ENCODE measurements at places on chromosomes 16 and 17. TPM values are rescaled to one million over a fixed set of nuclear protein-coding genes. Genes with fewer than 3 reads are reported as not detected.
A peak's percentile ranks its signal among the peaks of the same experiment; 100 is the strongest.

The FBXO39 gene
- total RNA-seq: 0.71 TPM

The KRTAP9-6 gene
- not detected for total RNA-seq

The SEC14L5 gene
- total RNA-seq: not detected

The SCNN1G gene
- not detected for total RNA-seq

The HCRT gene
- not detected for total RNA-seq

The C16orf46 gene
- not detected for total RNA-seq

The MT1H gene
- not detected for total RNA-seq

DNA sequence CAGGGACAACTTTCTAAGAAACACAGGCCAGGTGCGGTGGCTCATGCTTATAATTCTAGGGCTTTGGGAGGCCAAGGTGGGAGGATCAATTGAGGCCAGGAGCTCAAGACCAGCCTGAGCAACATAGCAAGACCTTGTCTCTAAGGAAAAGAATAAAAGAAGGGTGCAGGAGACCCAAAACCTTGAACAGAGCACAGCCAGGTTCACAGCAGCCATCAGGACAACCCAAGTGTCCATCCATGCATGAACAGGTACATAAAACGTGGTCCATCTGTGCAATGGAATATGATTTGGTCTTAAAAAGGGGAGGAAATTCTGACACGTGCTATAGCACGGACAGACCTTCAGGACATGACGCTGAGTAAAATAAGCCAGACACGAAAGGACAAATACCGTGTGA lies 91.0 kb downstream of the PGS1 start:
- H3K27me3 ChIP-seq: no peaks in the 10 kb centered on the region
- DNase-seq: no peak
- no peak overlapping the region for H3K27ac ChIP-seq

GRCh38 chr16:68281368-68282063 lies 17.2 kb downstream of the SLC7A6 start:
- no peak overlapping the region for H3K4me3 ChIP-seq
- no peaks in the 10 kb centered on the region for H3K27me3 ChIP-seq
- peak; percentile 28 for DNase-seq
- peaks cover 93% of the 10 kb centered on the region for H3K4me1 ChIP-seq
- H3K27ac ChIP-seq: peak overlapping the region; percentile 60

DNA sequence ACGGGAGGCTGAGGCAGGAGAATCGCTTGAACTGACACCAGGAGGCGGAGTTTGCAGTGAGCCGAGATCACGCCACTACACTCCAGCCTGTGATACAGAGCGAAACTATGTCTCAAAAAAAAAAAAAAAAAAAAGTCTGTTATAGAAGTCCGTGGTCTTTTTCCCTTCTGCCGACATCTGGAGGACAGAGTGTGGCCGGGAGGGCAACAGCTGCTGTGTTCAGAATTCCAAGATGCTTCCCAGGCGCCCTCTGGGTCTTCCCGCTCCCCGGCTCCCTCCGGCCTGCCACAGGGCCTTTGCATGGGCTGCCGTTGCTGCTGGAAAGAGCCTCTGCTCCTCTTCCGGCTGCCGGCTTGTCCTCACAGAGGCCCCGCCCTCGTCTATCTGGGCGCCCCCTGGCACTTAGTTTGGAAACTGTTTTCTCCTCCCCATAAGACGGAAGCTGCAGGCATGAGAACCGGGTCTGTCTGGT lies 2.4 kb upstream of the CACNA1H start:
- no peak overlapping the region for H3K4me3 ChIP-seq
- peaks cover 18% of the 10 kb centered on the region for H3K4me1 ChIP-seq
- no peaks in the 10 kb centered on the region for H3K36me3 ChIP-seq
- no peak overlapping the region for H3K27ac ChIP-seq
- DNase-seq: no peak

DNA sequence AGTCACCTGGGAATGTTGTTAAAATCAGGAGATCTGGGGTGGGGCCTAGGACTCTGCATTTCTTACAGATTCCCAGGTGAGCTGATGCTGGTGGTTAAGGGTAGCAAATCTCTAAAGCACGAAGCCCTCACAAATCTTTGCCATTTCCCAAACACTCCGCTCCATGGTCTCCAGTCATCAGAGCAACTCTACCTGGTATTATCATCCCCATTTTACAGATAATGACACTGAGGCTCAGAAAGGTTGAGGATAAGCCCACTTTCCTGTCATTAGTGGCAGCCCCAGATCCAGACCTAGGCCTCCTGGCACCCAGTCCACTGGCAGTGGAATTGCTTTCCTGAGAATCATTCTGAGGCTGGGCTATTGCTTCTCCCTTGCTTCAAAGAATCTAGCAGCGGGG lies 8.7 kb downstream of the SLC46A1 start:
- no peak overlapping the region for H3K4me3 ChIP-seq
- peaks cover 49% of the 10 kb centered on the region for H3K36me3 ChIP-seq
- no peaks in the 10 kb centered on the region for H3K4me1 ChIP-seq
- H3K27me3 ChIP-seq: no peaks in the 10 kb centered on the region

DNA sequence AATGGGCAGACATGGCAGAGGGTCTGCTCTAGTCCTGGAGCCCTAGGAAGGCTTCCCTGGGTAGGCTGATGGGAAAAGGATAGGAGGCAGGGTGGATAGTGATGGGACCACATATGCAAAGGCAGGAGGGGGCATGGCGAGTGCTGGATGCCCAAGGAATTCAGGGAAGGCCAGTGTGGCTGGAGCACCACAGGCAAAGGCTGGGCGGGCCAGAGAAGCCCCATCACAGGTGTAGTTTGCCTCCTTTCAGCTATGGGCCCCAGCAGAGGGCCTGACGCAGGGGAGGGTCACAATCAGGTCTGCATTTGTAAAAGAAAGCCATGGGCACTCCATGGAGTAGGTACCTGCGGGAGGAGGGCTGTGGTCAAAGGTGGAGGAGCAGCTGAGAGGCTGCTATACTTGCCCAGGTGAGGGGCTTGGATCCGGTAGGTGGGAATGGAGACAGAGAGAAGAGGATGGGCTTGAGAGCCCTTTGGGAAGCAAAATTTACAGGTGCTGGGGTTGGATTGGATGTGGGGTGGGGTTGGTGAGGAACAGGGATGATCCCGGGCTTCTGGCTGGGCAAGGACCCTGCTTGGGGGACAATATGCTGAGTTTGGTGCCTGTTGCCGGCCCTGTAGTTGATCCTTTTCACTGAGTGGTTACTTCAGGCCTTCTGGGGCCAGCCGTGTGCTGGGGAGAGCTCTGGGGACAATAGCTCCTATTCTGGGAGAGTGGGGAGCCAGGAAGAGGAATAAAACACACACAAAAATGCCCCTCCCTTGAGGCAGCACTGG lies 6.5 kb upstream of the COL1A1 start:
- peaks cover 22% of the 10 kb centered on the region for H3K27me3 ChIP-seq
- DNase-seq: no peak
- no peak overlapping the region for H3K27ac ChIP-seq

DNA sequence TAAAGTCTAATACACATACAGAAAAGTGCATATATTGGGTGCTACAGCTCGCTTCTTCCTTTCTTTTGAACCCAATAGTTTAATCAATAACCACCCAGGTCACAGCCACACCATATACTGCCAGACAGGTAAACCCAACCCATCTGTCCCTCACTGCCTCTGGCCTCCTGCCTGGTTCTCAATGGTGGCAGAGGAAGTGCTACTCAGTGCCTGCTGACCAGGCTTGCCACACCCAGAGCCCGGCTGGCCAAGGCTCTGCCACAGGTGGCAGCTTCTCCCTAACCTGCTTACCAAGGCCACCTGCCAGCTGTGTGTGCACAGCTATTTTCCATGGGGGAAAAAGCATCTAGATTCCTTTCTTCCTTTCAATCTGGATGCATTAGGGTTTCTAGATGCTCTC lies 584 bp downstream of the PMP22 start:
- H3K27me3 ChIP-seq: peaks cover 48% of the 10 kb centered on the region
- H3K27ac ChIP-seq: no peak overlapping the region
- peaks cover 19% of the 10 kb centered on the region for H3K4me1 ChIP-seq
- no peaks in the 10 kb centered on the region for H3K36me3 ChIP-seq
- H3K4me3 ChIP-seq: no peak overlapping the region
- DNase-seq: no peak

DNA sequence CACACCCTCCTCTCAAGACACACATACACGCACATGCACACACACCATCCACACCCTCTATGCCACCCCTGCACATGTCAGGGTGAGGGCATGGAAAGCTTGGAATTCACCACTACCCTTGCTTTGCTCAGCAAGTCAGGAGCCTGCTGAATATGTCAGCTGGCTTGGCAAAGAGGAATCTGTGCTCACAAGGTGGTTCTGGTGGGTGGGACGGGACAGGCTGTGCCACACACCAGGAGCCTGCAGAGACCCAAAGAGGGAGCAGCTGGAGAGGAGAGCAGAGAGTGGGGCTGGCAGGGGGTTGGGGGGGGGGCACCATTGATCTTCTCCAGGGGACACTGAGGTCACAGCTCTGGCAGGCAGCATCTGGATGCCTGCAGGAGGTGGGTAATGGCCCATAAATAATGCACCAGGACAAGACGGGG lies 48.7 kb upstream of the NDRG4 start:
- no peak overlapping the region for H3K27ac ChIP-seq
- peaks cover 4% of the 10 kb centered on the region for H3K27me3 ChIP-seq
- no peaks in the 10 kb centered on the region for H3K36me3 ChIP-seq
- H3K4me3 ChIP-seq: no peak overlapping the region
- H3K4me1 ChIP-seq: no peaks in the 10 kb centered on the region

- peaks cover 53% of the 10 kb centered on the region for H3K4me1 ChIP-seq
- no peaks in the 10 kb centered on the region for H3K36me3 ChIP-seq
Observed at GRCh38 chr17:83199500-83200201, 120.2 kb downstream of the METRNL start.

- H3K27ac ChIP-seq: no peak overlapping the region
- H3K4me1 ChIP-seq: peaks cover 11% of the 10 kb centered on the region
- H3K36me3 ChIP-seq: peaks cover 99% of the 10 kb centered on the region
- H3K4me3 ChIP-seq: no peak overlapping the region
- no peak for DNase-seq
Observed at GRCh38 chr16:8905168-8905762, 23.1 kb downstream of the LITAFD start.

GRCh38 chr16:80665356-80665755 lies 124.6 kb downstream of the DYNLRB2 start:
- no peaks in the 10 kb centered on the region for H3K36me3 ChIP-seq
- no peak overlapping the region for H3K27ac ChIP-seq
- H3K27me3 ChIP-seq: no peaks in the 10 kb centered on the region
- H3K4me1 ChIP-seq: no peaks in the 10 kb centered on the region

GRCh38 chr16:80803339-80804055 lies 901 bp downstream of the CDYL2 start:
- H3K36me3 ChIP-seq: no peaks in the 10 kb centered on the region
- H3K27ac ChIP-seq: no peak overlapping the region
- H3K27me3 ChIP-seq: no peaks in the 10 kb centered on the region
- peak; percentile 33 for DNase-seq

- H3K36me3 ChIP-seq: no peaks in the 10 kb centered on the region
- H3K4me1 ChIP-seq: peaks cover 1% of the 10 kb centered on the region
- no peak overlapping the region for H3K27ac ChIP-seq
- no peak overlapping the region for H3K4me3 ChIP-seq
Observed at GRCh38 chr17:5592382-5592781, 8.1 kb upstream of the NLRP1 start.

- H3K4me3 ChIP-seq: no peak overlapping the region
- H3K27me3 ChIP-seq: no peaks in the 10 kb centered on the region
- H3K27ac ChIP-seq: no peak overlapping the region
- H3K36me3 ChIP-seq: peaks cover 20% of the 10 kb centered on the region
- no peak for DNase-seq
Observed at GRCh38 chr17:80930335-80931279, 61.0 kb upstream of the CHMP6 start.

GRCh38 chr16:68778551-68779231 lies 41.6 kb downstream of the CDH1 start:
- H3K36me3 ChIP-seq: no peaks in the 10 kb centered on the region
- H3K27me3 ChIP-seq: no peaks in the 10 kb centered on the region
- no peak overlapping the region for H3K4me3 ChIP-seq
- no peak for DNase-seq
- no peak overlapping the region for H3K27ac ChIP-seq
- no peaks in the 10 kb centered on the region for H3K4me1 ChIP-seq

DNA sequence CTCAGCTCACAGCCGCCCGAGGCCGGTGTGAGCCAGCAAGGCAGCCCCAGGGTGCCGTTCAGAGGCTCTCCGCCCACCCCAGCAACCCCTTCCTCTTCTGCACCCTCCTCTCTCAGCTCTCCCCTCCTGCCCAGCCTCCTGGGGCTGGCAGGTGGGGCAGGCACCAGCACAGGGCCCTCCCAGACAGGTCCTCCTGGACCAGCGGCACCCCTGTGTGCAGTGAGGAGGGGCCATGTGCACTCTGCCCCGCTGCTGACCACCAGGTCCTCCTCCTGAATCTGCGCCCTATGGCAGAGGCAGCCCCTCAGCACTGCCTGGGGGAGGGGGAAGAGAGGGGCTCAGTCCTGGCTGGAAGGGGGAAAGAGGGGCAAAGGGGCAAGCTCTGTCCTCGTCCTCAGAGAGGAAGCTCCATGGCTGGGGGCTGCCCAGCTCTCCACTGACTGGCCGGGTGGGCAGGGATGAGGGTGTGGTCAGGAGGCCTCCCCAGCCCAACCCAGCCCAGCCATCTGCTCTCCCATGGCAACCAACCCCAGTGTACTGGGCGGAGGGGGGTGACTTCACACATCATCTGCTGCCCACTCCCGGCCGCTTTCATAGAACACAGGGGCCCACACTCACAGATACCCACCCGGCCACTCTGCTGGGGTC lies 5.4 kb upstream of the BCAR1 start:
- H3K4me3 ChIP-seq: no peak overlapping the region
- H3K27ac ChIP-seq: no peak overlapping the region
- peaks cover 45% of the 10 kb centered on the region for H3K27me3 ChIP-seq
- peaks cover 3% of the 10 kb centered on the region for H3K4me1 ChIP-seq
- no peak for DNase-seq
- H3K36me3 ChIP-seq: no peaks in the 10 kb centered on the region

DNA sequence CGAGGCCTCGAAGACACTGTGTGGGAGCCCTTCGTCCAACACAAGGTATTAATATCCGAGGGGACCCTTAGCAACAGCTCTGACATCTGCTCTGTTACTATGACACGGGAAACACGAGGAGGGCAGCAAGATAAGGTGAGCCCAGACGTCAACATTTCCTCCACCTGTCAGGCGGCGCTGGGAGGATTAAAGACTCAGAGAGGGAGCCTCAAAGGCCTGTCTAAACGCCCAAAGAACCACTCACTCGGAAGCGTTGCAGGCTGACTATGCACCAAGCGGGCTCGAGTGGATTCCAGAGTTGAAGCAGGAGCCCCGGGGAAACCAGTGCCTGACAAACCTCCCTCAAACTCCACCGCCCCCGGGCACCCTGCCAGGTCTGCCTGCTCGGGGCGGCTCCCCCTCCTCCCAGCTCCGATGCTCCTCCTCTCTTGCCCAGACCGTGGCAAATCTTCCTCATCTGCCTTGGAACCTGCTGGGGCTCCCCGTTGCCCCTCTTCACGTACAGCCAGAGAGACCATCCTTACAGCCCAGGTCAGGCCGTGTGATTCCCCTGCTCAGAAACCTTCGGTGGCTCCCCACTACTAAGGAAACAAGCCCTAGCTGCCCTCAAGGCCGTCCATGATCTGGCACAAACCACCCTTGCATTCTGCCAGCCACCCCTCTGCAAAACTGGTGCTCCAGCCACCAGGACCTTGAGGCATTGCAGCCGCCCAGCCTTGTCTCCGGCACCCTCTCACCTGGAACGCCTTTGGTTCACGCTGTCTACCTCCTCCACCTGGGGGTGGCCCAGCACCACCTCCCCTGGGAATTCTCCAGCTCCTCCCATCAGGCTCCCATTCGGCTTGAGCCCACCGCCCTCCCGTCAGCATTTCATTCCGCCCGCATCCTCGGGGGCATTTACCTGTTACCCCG lies 16.2 kb downstream of the RPH3AL start:
- DNase-seq: peak; percentile 73
- H3K4me3 ChIP-seq: peak overlapping the region; percentile 5
- H3K36me3 ChIP-seq: no peaks in the 10 kb centered on the region
- H3K27ac ChIP-seq: peak overlapping the region; percentile 35
- peaks cover 50% of the 10 kb centered on the region for H3K4me1 ChIP-seq
- H3K27me3 ChIP-seq: no peaks in the 10 kb centered on the region

All from CD4-positive, alpha-beta T cell (primary cell).